ENCODE measurements at places on chromosomes 6 and 20.
A peak's percentile ranks its signal among the peaks of the same experiment; 100 is the strongest.

GRCh38 chr20:10376270-10377075 lies 57.5 kb downstream of the MKKS start:
- DNase-seq, result peak; percentile 64

GRCh38 chr6:79313254-79313653 lies 78.8 kb upstream of the HMGN3 start:
- DNase-seq, result peak; percentile 6

- no peak for DNase-seq
Observed at GRCh38 chr6:45704056-45704800, 311.4 kb downstream of the CLIC5 start.

- DNase-seq, result no peak
Observed at GRCh38 chr6:108380876-108381275, 86.0 kb downstream of the AFG1L start.

DNA sequence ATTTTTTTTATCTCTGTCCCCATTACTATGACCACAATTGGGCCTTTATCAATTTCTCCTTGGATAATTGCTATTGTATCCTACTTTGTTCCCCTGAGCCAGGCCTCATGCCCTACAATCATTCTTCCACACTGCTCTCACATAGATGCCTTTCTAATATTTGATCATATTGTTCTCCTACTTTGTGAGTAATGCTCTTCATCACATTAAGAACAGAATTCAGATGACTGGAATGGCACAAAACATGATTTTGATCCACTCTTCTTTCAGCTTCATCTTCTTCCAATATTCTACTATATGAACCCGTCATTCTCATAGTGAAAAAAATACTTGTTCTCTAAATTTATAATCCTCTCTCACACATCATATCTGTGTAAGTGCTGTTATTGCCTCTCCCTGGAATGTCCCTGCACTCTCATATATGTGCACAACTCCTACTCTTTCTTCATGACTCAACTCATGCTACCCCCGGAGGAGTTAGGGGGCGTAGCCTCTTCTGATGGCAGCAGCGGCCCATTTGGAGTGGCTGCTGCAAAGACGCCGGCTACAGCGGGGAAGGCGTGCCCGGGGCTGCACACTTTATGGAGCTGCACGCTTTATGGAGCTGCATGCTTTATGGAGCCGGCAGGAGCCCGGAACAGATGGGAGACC lies 25.3 kb upstream of the HACE1 start:
- no peak for DNase-seq

- DNase-seq, result no peak
Observed at GRCh38 chr20:63917811-63918210, 22.9 kb downstream of the DNAJC5 start.

- DNase-seq, result peak; percentile 52
Observed at GRCh38 chr20:47326658-47327268, 29.7 kb downstream of the ZMYND8 start.

DNA sequence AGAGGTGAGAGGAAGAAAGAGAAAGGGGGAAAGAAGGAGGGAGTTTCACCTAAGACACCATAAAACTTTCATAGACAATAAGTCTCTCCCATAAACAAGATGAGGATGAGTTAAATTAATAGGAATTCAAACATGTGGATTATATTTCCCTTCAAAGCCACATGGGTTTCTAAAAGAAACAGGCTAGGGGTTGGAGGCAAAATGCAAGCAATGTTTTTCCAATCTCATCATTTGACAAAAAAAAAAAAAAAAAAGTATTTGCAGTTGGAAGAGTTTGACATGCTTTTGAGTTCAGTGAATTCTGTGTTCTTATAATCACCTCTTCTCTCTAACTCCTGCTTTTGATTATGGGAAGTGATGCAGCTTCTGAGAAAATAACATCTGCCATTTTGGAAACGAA lies 286.5 kb upstream of the PRND start:
- DNase-seq, result peak; percentile 85

Data from fibroblast of mammary gland (primary cell).